Naive thymus-derived CD4-positive, alpha-beta T cell (primary cell): ENCODE measurements at places on chromosomes 4 and X. TPM values are rescaled to one million over a fixed set of nuclear protein-coding genes. Genes with fewer than 3 reads are reported as not detected.

HPGD gene
- total RNA-seq, result 6.3 TPM

ETDB gene
- not detected for total RNA-seq

MYOZ2 gene
- not detected in 2 replicates for total RNA-seq

HSD17B13 gene
- 0.34 TPM for total RNA-seq

PLK4 gene
- total RNA-seq, result 3.4 TPM

CC2D2A gene
- total RNA-seq, result not detected

MMRN1 gene
- total RNA-seq, result 0.51 TPM

TMEM192 gene
- total RNA-seq, result 9.6 TPM

NMU gene
- not detected for total RNA-seq

ATP2B3 gene
- total RNA-seq, result not detected

TXK gene
- total RNA-seq, result 117 TPM

TNIP3 gene
- total RNA-seq, result 1.8 TPM

ENOPH1 gene
- total RNA-seq, result 16.3 TPM

MAGEA10 gene
- total RNA-seq, result not detected

ATP5ME gene
- total RNA-seq, result 121 TPM

PITX2 gene
- not detected for total RNA-seq

ANK2 gene
- not detected for total RNA-seq

EVC2 gene
- total RNA-seq, result 0.27 TPM

LINC00632 gene
- 2.4 TPM for total RNA-seq

- DNase-seq, result no peak
Observed at GRCh38 chrX:49197543-49198087, 2.4 kb downstream of the SYP start.

GRCh38 chrX:148582353-148582752 lies 81.9 kb downstream of the AFF2 start:
- DNase-seq, result no peak

GRCh38 chr4:159425737-159426305 lies 322.9 kb downstream of the RAPGEF2 start:
- DNase-seq, result no peak

- DNase-seq, result no peak
Observed at GRCh38 chr4:26024079-26024478, 110.1 kb downstream of the SMIM20 start.

DNA sequence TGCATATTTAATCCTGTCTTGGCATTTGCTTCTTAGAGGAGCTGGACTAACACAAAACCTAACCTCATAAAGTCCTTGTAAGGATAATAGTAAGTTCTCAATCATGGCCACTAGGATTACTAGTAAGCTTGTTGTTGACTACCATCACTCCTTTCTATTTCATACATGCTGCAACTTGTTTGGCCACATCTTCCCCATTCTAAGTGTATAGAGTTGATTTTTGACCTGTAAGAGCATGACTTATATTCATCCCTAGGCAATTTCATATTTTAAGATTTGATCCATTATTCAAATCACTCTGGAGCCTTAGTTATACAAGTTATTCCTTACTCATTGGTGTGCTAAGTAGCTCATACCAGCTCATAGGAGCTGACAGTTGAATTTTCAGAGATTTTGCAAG lies 109.4 kb downstream of the EFHC2 start:
- DNase-seq, result no peak

- DNase-seq, result no peak
Observed at GRCh38 chr4:40856277-40856839, 106.6 kb downstream of the NSUN7 start.

DNA sequence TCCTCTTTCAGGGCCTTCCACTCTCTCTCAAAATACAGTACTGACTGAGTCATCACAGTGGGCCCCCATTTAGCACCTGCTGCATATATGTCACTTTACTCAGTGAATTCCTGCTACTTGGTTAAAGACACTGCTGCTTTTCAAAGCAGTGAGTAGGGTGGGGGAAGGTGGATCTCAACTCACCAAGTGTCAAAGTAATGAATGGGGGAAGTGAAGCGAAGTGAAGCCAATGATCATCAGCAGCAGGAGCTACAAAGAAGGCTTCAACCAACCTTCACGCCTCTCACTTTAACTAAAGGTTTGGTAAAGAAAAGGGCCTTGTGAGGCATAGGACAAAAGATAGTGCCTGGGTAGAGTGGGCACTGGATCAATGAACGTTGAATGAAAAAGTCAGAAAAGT lies 424.1 kb downstream of the SMARCA1 start:
- no peak for DNase-seq

DNA sequence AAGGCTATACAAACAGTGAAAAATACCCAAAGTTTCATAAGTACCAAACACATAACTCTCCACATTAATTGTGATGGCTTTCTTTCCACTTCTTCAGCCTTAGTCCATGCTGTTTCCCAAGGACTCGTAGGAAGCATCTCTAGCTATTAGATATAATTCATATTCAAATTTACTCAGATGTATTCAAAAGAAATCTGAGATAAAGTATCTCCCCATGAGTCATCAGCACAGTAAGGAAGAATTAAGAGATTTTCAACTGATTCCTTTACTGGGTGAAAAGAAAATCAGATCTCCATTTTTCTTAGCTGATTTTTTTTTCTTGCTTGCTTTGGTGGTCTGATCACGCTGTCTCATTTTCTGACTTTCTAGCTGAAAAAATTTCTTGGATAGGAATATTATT lies 71.7 kb downstream of the MID1 start:
- DNase-seq, result no peak

DNA sequence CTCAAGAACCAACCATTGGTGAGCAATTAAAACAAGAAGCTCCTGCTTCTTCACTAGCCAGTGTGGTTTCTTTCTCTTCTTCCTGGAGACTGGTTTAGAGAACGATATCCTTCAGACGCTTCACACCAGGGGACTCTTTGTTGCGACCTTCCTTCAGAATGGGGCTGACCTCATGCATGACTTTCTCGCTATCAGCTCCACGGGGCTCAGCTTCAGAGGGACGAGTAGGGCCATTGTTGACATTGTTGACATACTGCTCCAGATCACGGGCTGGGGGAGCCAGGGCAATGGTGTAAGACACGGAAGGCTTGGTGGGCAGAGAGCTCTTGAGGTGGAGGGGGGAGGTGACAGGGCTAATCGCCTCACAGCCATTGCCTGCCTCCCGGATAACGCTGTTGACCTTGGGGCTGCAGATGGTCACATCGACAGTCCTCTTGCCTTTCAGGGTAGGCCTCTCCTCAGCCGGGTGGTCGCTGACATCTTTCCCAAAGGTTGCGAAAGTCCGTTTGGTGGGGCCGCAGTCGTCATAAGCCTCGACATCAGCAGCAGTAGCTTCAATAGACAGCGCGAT lies 113.8 kb downstream of the PCDH19 start:
- no peak for DNase-seq

GRCh38 chrX:72095370-72095769 lies 36.3 kb downstream of the RTL5 start:
- no peak for DNase-seq

DNA sequence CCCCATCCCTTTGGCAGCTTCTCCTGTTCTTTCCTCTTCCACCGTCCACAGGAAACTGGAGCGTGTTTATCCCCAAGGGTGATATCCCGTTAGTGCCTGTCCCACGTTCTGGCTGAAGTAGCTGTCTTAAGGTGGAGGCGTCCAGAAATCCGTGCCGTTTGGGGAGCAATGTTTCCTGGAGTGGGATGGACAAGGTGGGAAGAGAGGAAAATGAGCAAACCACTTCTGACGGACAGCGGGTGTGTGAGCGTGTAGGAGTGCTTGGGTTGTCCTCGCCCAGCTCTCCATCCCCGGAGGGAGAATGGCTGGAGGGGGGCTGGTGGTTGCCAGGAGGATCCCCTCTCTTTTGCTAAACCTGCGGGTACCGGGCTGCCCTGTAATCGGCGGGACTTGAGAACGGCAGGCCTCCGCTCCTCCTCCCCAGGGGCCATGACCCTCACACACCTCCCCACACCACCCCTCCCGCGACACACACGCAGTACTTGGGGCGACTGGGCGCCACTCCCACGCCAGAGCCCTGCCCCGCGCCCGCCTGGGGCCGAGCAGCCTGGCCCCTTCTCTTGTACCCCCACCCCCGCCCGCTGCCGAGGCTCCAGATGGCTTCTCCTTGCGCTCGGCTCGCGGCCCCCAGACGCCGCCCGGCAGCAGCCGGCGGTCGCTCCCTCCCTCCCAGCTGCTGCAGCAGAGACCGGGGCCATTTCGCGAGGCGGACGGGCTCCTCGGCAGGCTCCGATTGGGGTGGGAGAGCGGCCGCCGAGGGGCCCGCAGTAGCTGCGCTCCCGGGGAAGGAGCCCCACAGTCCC lies 13.9 kb upstream of the PRDM8 start:
- no peak for DNase-seq

DNA sequence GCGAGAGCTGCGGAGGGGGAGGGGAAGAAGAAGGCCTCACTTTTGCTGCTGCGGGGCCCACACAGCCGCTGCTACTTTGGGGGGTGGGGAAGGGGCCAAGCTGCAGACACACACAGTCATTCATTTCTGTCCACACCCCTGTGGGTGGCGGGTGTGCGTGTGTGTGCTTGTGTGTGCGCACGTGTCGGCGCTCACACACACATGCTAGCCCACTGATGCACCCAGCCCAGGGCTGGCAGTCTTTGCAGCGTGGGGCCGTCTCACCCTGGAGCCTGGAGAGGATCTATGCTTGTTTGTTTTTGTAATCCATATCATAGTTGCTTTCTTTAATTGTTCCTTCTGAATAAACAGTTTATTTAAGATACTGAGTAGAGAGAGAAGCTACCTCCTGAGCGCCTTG lies 4.0 kb downstream of the DUSP9 start:
- DNase-seq, result no peak

- no peak for DNase-seq
Observed at GRCh38 chr4:86927843-86928395, 6.9 kb upstream of the AFF1 start.

- DNase-seq, result peak; percentile 85
Observed at GRCh38 chr4:76148142-76148865, at the start of gene NUP54. NUP54 (minus strand) TSS chr4:76148397; CDS start chr4:76148374, 23 bp downstream.

GRCh38 chr4:24805566-24805965 lies 10.2 kb downstream of the SOD3 start:
- DNase-seq, result no peak

GRCh38 chrX:150465326-150465725 lies 102.2 kb downstream of the MAMLD1 start:
- no peak for DNase-seq

GRCh38 chrX:250965-251364 lies 30.2 kb upstream of the PLCXD1 start:
- DNase-seq, result peak; percentile 30

DNA sequence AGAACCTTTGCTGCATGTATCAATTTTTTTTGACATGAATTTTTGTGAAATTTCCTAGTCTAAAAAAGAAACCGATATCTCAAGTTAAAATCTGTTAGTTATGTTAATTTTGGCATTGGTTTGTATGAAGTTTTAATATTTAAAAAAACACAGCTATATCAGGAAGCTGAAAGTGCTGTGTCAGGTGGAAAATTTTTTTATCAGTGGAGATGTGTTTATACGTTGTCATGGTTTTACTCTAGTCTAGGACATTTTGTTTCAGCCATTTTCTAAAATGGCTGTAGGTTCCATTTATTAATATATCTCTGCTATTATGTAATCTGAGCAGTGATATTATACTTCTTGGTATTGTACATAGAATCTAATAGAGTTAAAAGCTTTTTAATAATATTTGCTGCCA lies 34.2 kb downstream of the OCRL start:
- no peak for DNase-seq

- no peak for DNase-seq
Observed at GRCh38 chr4:165612936-165613335, 234.1 kb downstream of the CPE start.

GRCh38 chr4:183287677-183288076 lies 32.4 kb downstream of the CLDN22 start:
- DNase-seq, result no peak

GRCh38 chr4:17875402-17876070 lies 64.8 kb downstream of the NCAPG start:
- no peak for DNase-seq

- no peak for DNase-seq
Observed at GRCh38 chr4:102616636-102617035, 115.5 kb downstream of the NFKB1 start.

DNA sequence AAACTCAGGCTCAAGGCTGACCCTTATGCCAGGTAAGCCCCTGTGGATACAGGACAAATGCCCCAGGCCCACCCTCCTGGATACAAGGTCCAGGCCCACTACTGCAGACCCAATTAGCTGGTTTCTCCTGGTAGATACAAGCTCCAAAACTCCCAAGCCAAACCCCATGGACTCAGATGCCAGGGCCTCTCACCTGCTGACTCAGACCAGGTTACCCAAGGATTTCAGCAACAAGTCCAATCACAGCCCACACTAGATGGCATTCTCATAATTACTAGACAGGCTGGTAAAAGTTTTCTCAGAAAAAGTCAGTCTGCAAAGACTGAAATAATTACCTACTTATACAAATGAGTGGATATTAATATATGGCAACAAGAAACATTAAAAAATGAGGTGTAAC lies 87.0 kb downstream of the KLF8 start:
- DNase-seq, result no peak
